NCI-H1417 treated with DMSO at 0.1 percent for 48 hours (cell line): ENCODE measurements at places on chromosomes 1 and 21.

GRCh38 chr1:229001467-229002011 lies 266.3 kb downstream of the RHOU start:
- DNase-seq = no peak

DNA sequence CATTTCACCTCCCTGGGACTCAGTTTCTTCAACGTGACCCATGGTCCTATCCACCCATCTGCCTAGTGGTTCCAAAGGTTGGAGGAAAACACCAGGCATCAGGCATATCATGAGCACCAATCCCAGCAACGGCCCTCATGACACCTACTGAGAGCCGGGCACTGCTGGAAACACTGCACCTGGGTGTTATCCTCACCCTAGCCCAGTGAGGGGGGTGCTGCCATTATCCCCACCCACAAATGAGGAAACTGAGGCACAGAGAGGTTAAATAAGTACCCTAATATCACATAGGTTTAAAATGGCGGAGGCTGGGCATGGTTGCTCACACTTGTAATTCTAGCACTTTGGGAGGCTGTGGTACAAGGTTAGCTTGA lies 206.9 kb downstream of the MATN1 start:
- no peak for DNase-seq

GRCh38 chr1:2821373-2821955 lies 20.0 kb upstream of the TTC34 start:
- no peak for DNase-seq

- DNase-seq = no peak
Measured at GRCh38 chr1:177383715-177384114, 213.0 kb downstream of the BRINP2 start.

DNA sequence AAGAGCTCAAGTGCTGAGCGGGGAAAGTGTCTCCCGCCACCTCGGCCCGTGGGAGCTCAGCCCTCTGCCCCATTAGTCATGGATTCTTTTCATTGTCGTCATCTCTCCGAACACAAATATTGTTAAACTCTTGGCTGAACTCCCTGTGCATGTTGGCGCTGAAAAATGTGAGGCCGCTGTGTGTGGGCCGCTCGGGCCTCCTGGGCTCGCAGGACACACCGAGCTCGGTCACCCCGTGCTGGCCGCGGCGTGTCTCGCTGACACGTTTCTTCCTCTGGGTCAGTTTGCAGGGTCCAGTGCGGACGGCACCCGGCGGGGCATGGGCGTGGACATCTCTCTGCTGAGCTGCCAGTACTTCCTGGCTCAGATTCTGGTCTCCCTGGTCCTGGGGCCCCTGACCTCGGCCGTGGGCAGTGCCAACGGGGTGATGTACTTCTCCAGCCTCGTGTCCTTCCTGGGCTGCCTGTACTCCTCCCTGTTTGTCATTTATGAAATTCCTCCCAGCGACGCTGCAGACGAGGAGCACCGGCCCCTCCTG lies 25.6 kb downstream of the SLC45A1 start:
- no peak for DNase-seq

- no peak for DNase-seq
Measured at GRCh38 chr1:99176753-99177152, 87.5 kb upstream of the PLPPR4 start.

DNA sequence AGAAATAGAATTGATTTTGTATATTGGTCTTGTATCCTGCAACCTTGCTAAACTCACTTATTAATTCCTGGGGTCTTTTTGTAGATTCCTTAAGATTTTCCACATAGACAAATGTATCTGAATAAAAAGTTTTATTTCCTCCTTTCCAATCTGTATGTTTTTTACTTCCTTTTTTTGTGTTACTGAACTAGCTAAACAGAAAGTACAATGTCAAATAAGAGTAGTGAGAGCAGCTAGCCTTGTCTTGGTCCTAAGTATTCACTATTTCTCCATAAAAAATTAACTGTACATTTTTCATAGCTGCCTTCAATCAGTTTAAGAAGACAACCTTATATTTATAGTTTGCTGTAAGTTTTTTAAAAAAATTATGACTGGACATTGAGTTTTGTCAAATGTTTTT lies 74.9 kb downstream of the FASLG start:
- no peak for DNase-seq

DNA sequence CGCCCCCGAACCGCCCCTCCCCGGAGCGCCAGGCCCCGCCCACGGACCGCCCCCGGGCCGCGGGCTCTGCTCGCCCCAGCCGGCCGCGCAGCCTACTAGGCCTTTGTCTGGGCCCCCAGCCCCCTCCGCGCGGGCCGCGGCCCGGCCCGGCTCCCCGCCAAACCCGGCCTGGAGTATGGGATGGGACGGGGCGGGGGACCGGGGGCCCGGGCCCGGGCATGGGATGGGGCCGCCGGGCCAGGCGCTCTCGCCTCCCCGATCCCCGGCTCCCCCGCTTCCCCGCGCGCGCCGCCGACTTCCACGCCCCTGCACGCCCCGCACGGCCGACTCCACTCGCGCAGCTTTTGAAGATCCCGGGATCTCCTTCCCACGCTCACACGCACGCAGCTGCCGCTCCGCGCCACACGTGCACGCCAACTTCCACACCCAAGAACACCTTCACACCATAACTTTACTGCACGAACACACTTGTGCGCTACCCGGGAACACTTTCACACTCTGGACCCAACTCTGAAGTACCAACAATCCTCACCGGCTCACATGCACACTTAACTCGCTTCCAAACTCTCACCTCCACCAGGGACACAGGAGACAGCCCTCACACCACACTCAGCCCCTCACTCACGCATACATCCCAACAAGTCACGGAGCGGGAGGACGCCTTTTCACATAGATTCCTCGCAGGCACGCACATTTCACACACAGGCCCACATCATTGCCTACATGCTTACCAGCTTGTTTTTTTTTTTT lies 437 bp upstream of the HSPG2 start:
- no peak for DNase-seq

DNA sequence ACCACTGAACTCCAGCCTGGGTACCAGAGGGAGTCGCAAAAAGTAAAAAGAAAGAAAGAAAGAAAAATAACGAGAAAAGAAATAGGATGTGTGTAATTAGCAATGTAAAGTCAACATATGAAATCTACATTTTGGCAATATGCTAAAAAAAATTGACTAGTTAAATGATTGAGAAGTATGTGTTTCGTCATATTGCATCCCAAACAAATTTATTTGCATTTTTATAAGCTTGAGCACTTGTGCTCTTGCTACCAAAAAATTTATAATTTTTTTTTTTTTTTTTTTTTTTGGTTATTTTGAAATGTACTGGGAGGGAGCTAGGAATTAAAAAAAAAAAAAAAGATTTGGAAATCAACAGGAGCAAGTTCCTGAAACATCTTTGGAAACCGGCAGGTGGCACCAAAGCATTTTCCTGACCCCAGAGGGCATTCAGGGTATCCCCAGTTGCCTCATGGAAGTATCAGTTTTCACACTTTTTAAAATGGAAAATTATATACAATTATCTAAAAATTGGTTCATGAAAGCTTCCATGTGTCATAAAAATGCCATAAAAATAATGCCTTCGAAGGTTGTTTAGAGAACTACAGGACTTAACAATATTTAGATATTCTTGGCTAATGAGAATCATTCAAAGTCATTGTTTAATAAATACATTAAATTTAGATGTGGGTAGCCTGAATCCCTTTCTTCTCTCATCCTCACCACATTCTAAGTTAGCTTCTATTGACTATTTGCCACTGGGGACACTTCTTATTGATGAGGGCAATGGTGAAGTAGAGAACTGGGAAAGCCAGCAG lies 4.8 kb upstream of the HEATR1 start:
- no peak for DNase-seq

- no peak for DNase-seq
Measured at GRCh38 chr1:43358121-43358745, 548 bp upstream of the CDC20 start.

- no peak for DNase-seq
Measured at GRCh38 chr21:43209575-43210453, 41.0 kb downstream of the CRYAA start.

GRCh38 chr1:228927946-228928898 lies 192.9 kb downstream of the RHOU start:
- DNase-seq = no peak

DNA sequence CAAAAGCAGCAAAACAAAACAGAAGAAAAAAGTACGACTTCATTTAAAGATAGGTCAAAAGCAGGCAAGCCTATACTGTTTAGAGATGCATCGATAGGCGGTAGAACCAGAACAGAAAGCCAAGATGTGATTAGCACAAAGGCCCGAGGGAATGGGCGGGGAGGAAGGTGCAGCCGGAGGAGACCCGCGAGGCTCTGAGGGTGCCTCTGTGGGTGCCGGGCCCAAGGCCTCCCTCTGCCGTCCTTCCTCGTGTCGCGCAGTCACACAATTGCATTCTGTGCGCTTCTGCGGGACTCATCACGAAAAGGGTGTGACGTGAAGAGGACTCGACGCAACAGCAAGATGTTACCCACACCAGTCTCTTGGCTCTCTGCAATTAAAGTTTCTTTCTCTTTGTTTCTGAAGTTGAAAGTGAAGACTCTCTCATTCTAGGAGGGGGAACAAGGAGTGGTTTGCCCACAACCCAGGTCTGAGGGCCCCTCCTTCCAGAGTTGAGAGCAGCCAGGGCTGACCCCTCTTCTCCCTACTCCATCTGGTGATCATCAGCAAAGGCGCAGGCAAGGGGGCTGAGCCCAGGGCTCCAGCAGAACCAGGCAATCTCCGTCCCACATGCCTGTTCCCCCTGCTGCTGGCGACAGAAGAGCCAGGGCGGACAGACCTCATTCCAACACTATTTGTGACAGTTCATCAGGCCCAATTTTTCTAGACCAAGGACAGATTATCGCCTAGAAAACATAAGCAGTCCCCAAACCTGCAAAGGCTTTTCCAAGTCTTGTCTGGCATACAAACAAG lies 41.0 kb downstream of the NPHP4 start:
- no peak for DNase-seq

GRCh38 chr1:221089273-221089672 lies 210.0 kb downstream of the HLX start:
- DNase-seq = no peak
